ENCODE measurements at places on chromosomes 2 and 18.

DNA sequence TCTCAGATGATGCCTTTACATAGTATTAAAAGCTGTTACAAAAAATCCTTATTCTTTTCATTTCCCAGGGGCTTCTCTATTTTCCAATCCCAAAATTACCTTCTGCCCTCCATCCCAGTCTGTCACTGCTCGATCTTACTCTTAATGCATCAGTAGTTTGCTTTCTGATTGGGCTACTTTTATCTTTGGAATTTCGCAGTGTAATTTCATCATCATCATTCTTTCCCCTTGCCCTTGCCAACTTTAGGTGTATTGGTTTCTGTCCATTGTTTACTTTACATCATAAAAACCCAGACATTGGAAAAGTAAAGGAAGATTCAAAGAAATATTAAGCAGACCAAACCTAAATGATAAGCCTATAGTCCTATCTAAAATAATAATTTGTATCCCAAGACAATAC lies 457.2 kb downstream of the PIK3C3 start:
- DNase-seq, result no peak

DNA sequence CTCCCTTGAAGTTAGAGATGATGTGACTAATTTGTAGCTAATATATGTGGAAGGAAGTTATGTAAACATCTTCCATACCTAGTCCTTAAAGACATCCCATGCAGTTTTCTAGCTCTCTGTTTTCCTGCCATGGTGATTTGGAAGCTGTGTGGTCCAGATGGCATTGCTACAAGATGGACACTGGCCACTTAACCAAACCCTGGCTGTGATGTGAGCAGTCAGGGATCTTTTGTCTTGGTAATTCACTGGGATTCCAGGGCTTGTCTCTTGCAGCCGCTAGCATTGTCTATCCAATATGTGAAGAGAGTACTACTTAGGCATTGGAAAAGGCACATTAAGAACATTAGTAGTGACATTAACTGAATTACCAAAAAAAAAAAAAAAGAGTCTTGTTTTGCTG lies 139.9 kb upstream of the DOCK10 start:
- no peak for DNase-seq

- no peak for DNase-seq
Measured at GRCh38 chr2:142734770-142735169, 142.7 kb upstream of the KYNU start.

DNA sequence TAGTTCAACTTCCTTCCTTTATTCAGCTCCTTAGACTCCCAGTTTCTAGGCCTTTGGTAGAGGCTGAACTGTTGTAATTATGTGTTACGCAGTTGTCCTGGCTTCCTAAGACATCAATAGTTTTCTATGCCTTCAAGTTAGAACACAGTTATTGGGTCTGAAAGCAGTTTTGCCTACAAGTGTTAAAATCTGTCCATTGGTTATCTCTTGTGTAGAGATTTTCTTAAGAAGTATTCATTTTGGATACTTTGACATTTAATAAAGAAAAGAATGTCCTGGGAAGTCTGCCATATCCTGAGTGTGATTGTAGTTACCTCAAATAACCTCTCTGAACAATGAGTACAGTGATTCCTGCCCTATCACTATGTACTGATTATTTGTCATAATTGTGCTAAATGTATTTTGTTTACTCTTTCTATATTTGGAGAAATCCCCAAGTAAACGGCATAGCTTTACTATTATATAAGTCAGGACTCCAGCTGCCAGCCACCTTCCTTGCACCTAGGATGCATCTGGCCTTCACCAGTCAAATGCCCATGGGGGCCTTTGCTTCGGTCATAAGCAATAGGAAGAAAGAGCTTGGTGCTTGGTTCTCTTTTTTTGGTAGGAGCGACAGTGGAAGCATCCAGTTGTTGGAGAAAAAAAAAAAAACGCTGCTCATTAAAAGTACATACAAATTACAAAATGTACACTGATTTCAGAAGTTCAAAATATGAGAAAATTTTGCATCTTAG lies 449.5 kb upstream of the PKDCC start:
- no peak for DNase-seq

GRCh38 chr2:114281188-114281587 lies 161.3 kb upstream of the DPP10 start:
- no peak for DNase-seq

DNA sequence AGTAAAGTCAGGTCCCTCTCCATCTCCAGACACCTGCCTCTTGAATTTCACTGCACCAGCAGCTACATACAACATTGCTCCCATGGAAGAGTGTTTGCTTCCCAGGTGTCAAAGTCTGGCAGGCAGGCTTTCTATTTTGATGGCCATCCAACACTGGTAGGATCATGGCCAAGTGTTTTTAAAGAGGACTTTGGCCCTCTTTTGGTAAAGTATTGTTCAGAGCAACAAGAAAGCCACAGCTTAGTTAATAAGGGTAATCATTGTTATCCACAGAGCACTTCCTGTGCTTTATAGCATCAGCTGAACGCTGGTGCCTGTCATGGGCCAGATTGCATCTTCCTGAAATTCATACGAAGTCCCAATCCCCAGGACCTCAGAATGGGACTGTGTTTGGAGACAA lies 133.2 kb downstream of the NCK2 start:
- no peak for DNase-seq

- no peak for DNase-seq
Measured at GRCh38 chr2:224987733-224988132, 54.5 kb downstream of the DOCK10 start.

GRCh38 chr2:70679259-70679658 lies 88.7 kb downstream of the ADD2 start:
- DNase-seq, result no peak

DNA sequence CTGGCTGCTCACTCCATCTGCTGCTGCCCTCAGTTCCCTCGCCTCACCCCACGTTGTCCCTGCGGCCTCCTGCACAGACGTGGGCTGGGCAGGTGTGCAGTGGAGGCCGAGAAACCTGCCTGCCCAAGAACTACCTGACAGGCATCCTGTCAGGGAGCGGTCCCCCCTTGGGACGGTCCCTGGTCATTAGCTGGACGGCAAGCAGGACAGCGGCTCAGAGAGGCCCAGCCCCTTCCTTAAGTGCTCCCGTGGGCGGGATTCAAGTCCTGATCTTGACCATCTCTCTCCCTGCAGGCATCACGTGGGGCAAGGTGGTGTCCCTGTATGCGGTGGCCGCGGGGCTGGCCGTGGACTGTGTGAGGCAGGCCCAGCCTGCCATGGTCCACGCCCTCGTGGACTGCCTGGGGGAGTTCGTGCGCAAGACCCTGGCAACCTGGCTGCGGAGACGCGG lies 11.3 kb downstream of the BOK start:
- DNase-seq, result no peak

GRCh38 chr2:204973616-204974015 lies 428.3 kb downstream of the PARD3B start:
- no peak for DNase-seq

- no peak for DNase-seq
Measured at GRCh38 chr2:148906124-148906523, 31.1 kb downstream of the KIF5C start.

- no peak for DNase-seq
Measured at GRCh38 chr2:231167745-231168459, 30.5 kb upstream of the ARMC9 start.

Measured in HAP-1 (cell line).